ENCODE measurements at places on chromosomes 7 and 10.

DNA sequence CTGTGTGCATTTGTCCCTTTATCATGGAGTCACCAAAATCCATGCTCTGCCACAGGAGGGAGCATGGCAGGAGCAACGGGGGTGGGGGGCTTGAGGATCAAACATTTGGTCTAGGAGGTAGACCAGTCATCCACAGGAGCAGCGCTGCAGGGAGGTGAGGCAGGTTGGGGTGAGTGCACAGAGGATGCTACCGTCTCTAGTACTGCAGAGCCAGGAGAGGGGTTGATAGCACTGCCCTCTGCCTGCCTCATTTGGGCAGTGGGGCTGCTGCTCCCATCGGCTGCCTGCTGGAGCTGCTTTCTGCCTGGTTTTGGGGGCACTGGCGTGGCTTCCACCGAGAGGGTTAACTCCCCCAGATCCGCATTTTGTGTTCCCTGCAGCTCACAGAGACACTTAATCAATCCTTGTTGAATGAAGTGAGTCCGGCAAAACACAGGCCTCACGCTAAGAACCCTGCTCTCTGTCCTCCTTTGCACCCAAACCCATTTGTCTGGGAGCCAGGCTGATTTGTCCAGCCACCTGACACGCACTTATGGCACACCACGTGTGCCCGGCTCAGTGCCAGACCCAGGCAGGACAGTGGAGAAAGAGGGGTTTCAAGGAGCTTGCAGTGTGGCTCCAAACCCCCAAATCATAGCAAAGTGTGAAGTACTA is 527.1 kb upstream of the FOXK1 start:
- DNase-seq = no peak

DNA sequence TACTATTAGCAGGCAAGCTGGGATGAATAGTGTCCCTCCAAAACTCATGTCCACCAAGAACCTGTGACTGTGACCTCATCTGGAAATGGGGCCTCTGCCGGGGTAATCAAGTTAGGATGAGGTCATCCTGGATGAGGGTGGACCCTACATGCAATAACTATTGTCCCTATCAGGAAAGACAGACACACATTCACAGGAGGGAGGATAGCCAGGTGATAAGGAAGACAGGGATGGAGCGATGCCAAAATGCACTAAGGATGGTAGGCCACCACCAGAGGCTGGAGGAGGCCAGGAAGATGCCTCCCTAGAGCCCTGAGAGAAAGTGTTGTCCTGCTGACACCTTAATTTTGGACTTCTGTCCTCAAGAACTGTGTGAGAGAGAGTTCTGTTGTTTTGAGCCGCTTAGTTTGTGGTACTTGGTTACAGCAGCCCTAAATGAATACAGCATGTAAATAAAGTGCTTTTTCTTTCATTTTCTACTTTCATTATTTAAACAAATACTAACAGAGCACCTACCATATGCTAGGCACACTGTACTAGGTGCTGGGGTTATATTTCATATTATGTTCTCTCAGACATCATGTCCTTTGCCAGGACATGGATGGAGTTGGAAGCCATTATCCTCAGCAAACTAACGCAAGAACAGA is 111.9 kb downstream of the USP6NL start:
- DNase-seq = no peak

DNA sequence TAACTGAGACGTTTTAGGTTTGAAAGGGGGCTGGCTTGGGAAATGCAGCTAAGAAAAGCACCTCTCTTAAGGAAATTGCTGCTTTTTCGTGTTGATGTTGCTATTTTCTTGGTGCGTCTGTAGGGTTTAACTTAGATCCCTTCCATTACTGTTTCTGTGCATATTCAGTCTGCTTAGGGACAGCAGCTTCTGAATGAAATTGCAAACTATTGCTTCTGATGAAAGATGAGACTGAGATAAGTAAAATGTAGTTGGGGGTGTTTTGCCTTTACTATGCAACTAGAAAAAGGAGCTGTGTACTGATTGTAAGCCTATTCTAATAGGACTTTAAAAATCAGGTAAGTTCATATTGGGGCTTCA is 772 bp downstream of the HDAC9 start:
- DNase-seq = no peak

DNA sequence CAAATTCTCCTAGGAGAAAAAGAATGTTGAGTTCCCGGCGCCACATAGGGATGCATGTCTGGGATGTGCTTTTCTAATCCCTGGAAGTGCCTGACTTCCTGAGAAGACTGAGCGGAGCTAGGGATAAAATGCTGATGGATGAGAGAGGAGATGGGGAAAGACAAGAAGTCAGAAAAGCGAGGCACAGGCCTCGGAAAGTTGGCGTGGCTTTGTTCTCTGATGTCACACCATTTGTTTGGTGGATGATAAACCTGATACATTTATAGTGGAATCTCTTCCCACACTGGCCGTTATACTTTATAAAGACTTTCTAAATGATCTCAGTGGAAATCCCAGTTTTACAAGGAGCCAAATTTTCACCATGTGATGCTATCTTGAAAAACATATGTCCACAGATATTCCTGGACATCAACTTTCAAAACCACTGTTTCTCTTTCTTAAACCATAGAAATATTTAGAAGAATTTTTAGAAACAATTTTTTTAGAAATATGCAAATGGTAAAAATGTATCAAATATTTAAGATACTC is 188.8 kb upstream of the SVIL start:
- DNase-seq = no peak

DNA sequence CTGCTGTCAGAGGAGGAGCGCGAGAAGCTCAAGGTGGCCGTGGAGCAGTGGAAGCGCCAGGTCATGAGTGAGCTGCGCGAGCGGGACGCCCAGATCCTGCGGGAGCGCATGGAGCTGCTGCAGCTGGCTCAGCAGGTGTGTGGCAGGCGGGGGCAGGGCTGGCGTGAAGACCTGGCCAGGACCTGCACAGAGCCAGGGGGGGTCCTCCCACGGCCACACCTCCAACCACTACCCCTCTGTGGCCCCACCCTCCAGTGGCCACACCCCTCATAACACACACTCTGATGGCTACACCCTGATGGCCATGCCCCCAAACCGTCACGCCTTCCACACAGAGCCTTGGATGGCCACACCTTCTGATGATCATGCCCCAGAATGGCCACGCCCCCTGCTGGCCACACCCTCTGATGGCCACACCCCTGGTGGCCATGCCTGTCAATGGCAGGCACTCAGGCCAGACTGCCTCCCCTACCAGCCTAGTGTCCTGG is 23.4 kb upstream of the DPYSL4 start:
- DNase-seq = no peak

Data from effector CD4-positive, alpha-beta T cell (primary cell).